ENCODE measurements at places on chromosomes 6 and 20.
A peak's percentile ranks its signal among the peaks of the same experiment; 100 is the strongest.

- no peak for DNase-seq
Measured at GRCh38 chr6:122081921-122082320, 317.5 kb upstream of the HSF2 start.

DNA sequence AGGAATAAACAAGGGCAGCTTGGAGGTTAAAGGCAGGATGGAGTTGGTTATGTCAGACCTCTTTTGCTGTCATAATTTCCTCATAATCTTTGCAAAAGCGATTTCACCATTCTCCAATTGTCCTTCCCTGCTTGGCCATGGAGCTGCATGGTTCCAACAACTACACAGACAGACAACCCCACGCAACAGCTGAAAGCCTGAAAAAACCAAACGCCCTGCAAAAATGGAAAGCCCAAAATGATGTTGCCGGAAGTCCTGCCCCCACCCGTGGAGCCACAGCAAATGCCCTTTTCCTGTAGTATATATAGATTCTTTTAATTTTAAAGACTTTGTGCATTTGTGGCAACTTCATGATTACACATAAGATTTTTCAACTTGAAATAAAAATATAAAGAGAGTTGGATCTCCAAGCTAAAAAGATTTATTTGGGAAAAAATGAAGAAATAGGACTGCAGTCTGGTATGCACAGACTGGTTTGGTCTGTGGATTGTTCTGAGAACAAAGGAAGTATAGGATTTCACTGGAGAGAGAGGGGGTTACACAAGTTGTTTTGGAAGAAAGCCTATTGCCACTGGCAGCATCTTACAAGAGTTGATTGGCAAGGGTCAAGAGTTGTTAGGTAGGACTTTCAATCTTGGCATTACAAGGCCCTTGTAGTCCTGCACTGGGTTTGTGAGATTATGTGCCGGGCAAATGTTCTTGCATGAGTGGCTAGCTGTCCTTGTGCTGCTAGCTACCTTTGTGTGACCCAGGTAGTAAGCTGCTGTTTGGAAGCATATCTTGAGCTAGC, 190.0 kb downstream of the C6orf118 start:
- DNase-seq: no peak

DNA sequence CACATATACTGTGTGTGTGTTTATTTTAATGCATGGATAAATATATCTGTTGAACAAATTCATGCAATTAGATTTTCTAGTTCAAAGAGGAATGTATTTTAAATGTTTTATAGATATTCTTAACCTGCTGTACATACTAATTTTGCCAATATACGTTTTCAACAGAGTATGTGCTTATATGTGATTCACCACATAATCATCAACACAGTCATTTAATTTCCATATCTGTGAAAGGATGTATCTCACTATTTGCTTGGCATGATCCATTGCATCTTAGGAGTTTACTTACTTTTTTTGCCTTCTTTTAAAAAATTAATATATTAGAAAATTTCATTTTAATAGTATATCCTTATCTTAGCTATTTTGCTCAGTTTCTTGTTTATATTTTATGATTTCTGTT, 902.3 kb upstream of the CITED2 start:
- no peak for DNase-seq

GRCh38 chr6:137677709-137678108, 183.5 kb upstream of the OLIG3 start:
- DNase-seq: no peak

DNA sequence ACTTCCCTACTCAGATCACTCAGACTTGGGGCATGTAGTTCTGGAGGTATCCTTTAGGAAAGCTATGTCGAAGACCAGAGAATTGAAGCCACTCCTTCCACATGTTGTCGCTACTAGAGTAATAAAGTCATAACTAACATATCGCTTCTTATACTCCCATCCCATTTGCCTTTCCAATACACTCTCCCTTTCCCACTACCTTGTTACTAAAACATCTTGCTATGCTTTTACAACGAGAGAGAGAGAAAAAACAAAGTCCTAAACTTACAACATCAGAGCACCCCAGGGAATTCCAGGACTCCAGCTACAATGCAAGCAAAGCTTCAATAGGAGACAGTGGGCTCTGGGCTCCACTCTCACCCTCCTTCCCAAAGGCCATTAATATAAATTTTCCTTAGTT, 5.1 kb upstream of the LAMP5 start:
- no peak for DNase-seq

DNA sequence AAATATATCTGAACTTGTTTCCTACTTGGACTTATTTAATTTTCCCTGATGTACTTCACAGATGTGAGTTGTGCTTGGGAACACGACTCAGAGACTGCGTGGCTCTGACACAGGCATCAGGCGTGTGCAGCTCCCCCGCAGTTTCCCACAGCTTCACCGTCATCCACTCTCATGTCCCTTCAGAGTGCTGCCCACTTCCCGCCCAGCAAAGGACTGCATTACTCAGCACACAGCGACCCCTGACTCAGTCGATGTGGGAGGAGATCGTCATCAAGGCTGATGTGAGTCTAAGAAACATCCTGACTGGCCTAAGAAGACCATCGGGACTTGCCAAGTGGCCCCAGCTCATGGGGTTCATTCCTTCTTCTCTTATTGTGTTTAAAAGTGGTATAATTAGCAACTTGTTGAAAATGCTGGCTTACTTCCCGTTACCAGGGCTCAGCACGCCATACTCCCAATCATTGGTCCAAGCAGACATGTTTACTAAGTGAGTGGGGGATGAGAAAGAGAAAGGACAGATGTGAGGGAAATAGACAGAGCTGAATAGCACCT, 539.4 kb upstream of the JARID2 start:
- DNase-seq: no peak

DNA sequence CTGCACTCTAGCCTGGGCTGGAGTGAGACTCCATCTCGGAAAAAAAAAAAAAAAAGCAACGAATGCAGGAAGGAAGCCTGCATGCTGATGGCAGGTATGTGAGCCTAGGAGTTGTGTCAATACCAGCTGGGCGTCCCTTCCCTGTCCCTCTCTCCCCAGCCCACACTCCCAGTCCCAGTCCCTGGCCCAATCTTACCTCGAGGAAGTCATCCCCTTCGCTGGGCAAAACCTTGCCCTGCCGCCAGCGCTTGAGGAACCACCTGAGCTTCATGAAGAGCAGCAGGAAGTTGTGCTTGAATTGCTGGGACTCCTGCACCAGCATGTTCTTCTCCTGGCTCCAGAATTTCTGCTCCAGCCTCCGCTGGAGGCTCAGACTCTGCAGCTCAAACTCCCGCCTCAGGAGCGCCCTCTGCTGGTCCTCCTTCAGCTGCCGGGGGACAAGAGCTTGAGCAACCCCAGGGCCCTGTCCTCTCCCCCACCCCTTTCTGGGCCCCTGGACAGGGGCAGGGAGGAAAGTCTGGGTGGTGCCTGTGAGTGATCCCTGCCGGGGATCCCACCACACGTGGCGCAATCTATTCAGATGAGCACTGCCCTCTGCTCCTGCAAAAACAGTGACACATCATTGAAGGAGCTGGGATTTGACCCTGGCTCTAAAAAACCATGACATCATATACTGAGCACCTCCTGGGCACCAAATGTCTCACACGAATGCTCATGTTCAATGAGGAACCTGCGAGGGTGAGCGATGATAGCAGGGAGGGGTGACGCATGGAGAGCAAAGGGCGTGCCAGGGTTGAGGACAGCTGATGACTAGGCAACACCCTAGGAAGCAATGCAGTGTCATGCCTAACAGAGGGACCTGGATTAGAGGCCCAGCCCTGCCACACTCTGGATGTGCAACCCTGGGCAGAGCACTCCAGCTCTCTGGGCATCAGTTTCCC, 35.0 kb upstream of the DSN1 start:
- peak; percentile 34 for DNase-seq

- no peak for DNase-seq
Measured at GRCh38 chr20:22890594-22891300, 144.4 kb upstream of the SSTR4 start.

DNA sequence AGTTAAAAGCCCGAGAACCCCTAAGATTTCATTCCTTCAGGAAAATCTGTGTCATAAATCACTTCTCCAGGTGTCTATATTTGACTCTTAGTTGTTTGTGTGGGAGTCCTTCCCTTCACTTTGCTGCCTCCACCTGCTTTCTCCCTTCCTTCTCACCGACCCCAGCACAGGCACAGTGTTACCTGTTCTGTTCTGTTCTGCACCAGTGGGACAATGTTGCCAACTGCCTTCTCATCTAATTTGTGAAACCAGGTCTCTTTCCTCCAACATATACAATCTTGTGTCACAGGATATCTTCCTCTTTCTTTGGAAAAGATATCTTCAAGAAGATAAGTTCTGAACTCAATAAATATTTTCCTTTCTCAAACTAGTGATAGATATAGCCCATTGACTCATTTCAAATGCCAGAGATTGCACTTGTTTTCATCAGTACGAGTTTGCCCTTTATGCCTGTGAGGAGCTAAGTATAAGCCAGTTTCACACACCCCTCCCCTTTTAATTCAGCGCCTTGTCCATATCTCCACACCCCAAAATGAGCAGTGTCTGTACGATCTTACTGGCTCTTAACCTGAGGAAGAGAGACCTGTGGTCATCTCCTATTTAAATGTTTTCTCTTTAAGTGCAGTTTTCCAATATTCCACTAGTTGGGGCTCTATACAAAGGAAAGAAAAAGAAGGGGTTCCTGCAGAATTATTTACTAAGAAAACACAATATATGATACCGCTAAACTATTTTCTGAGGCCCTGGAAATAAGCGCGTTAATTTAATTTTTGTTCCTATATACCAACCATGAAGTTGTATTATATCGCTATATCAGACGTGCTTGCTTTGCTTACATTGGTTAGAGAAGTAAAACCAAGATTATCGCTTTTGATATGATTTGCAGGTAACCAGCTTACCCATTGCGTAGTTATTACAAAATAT, 81.6 kb upstream of the PREP start:
- no peak for DNase-seq

DNA sequence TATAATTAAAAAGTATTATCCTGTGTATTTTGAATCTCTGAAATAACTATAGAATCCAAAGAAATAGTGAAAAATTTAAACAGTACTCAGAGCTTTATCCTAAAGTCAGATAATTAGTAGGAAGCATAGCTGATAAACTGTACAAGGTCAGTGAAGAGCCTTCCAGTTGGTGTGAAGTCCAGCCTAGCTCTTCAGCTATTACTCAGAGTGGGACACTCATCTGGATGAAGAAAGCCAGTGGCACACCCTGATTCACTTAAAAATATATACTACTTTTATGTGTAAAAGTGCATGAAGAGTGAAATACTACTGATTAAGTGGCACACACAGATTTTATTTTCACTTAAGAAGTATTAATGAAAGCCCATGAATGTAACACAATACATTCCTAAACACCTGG, 3.1 kb downstream of the IFNGR1 start:
- no peak for DNase-seq

GRCh38 chr6:153101461-153101860, 29.6 kb downstream of the RGS17 start:
- no peak for DNase-seq

DNA sequence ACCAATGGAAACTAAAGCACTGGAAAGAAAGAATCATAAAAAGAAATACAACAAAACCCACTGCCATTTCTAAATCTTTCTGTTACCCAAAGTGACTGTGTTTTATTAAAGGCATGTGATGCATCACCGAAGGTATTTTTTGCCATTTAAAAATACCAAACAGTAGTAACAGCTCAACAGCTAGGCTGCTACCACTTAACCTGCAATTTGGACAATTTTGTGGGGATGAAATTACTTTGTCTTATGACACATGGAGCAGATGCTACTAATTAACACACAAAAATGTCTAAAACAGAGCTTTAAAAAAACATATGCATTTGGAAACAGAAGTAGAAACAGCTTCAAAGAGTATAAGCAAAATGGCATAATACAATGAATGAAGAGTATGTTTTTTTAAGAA, 97.4 kb downstream of the ATXN1 start:
- DNase-seq: no peak

GRCh38 chr20:63749597-63750508, 10.3 kb downstream of the SLC2A4RG start:
- DNase-seq: no peak

DNA sequence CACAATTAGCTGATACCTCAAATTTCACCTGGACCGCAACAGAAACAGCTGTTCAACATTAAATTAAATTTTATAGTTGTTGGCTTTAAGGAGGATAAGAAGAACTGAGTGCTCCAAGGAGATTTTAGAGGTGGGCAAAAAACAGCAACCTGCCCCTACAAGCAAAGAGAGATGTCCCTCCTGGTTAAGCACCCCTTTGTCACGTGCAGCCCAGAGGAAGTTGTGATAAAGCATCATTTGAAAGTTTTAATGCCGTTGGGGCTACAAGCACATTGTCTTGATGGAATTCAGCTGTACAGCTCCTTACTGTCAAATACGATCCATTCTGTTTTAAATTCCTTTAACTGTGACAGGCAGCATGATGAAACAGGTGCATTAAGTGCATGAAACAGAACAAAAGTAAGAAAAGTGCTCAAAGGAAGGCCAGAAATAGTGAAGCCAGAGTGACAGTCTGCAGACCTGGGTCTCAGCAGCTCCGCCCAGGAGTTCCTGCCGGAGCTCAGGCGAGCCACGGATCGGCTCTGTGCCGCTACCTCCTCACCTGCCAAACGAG, 195.0 kb downstream of the GMPR start:
- DNase-seq: no peak

DNA sequence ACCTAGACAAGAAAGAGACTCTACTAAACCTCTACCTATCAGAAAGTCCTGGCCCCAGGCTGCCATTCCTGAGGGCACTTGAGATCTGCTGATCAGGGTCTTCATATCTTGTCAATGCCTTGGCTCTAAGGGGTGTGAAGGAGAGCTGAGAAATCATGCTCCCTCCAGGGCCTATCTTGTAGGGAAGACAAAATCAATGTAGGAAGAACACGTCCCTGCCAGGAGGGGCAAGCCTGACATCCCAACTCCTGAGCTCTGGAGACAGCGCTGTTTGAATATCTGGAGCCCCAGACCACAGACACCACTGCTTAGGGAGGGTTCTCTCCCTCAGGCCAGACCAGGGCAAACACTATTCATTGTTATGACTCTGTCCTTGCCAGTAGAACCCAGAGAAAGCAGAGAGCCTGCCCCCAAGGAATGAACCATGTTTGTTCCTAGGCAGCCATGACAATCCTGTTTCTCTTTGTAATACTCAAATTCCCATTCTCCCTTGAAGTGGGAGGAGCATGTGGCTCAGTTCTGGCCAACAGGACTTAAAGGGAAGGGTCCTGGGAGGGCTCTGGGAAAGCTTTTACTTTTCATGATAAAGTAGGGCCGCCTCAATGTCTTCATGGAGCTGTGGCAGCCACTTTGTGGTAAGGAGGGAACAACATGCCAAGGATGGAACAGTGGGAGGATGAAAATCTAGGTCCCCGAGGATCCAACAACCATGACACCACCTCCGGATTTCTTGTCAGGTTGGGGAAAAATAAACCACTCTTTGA, 1.8 kb upstream of the FASTKD5 start:
- DNase-seq: no peak

GRCh38 chr6:98230250-98230649, 604.1 kb upstream of the POU3F2 start:
- DNase-seq: no peak

DNA sequence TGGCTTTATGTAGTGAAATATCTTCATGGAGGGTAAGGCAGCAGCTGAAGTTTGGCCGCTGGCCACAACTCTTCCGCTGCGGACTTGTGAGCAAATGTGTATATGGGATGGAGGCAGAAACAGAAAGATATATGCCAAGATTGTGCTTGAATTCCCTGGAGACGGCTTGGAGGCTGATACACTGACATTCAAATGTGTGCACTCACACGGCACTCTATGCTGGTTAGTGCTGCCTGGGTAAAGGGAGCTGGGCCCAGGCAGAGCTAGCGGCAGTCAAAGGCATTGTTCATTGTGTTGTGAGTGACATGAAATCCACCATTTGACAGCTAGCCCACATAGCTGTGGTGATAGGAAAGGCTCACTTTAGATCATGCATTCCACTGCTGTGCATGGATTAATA, 202.7 kb downstream of the CLIC5 start:
- DNase-seq: no peak

Measured in central memory CD8-positive, alpha-beta T cell (primary cell).